Glomerular endothelial cell (primary cell): ENCODE measurements at places on chromosomes 2 and 18. TPM values are rescaled to one million over a fixed set of nuclear protein-coding genes. Genes with fewer than 3 reads are reported as not detected.

GRCh38 chr2:98869272-98869641 is 66.8 kb downstream of the CRACDL start:
- no peak for DNase-seq

DNA sequence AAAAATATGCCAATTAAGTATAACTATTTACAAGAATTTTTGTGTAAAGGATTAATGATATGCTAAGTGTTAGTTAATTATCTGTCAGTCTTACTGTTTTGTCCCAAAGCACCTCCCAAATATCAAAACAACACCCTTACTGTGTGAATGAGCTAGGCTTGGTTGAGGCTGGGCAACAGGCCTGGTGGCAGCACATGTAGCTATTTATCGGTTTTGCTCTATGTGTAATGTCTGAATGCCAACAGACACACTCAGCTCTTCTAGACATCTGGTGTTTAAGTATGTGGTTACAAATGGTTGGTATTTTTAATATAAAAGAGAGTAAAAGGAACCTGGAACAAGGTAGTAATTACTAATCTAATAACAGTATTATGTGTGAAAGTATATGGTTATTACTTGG is 175.3 kb downstream of the RAB3GAP1 start:
- DNase-seq = no peak

RESP18 gene
- total RNA-seq = not detected in 2 replicates

DNA sequence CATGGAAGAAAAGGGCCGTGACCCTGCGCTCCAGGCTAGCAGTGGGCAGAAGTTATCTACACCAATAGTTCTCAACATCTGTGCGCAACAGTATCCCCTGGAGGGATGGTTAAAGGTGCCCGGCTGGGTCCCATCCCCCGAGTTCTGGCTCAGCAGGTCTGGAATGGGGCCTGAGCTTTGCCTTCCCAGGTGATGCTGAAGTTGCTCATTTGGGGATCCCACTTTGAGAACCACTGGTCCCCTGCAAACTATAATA is 31.1 kb downstream of the DNMT3A start:
- no peak for DNase-seq

GRCh38 chr2:32836933-32837332 is 109.8 kb upstream of the LTBP1 start:
- no peak for DNase-seq
